ENCODE measurements at places on chromosomes 5 and 9.

GRCh38 chr5:56190497-56190896, 42.6 kb downstream of the ANKRD55 start:
- no peaks in the 10 kb centered on the region for H3K27me3 ChIP-seq
- no peaks in the 10 kb centered on the region for H3K36me3 ChIP-seq
- peaks cover 2% of the 10 kb centered on the region for H3K4me1 ChIP-seq
- H3K27ac ChIP-seq: no peak overlapping the region
- H3K4me3 ChIP-seq: no peak overlapping the region

GRCh38 chr9:131744171-131744719, 4.4 kb upstream of the RAPGEF1 start:
- DNase-seq: no peak
- no peak overlapping the region for H3K27ac ChIP-seq
- no peak overlapping the region for H3K4me3 ChIP-seq
- H3K27me3 ChIP-seq: no peaks in the 10 kb centered on the region

DNA sequence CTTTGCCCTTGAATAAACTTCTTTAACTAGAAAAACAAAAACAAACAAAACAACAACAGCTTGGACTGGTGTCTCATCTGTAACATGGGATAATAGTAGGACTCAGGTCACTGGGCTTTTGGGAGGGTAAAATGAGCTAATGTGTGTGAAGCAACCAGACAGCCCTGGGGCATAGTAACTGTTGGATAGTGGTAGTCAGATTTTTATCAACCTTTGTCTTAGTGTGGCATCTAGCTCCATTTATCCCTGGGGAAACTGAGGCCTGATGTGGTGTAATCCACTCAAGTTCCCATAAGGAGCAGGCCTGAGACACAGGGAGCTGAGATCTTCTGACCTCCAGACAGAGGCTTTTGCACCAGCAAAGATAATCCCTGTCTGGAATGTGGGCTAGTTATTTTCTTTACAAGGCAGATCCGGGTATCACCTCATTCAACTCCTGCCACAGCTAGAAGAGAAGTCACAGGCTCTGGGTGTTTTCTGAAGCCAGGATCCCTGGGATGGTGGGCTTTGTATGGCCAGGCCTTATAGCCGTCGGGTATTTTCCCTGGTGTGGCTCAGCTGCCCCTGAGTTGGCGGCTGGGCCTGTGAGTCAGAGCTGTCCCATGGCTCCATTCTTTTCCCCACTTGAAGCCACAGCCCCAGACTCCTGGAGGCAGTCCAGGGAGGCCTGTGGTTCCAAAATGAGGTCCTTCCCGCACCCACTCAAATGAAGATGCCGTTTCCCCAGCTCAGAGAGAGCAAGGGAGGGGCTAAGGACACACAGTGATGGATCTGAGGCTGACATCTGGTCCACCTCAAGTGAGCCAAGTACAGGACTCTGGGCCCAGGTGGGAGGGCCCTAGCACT, 26.1 kb upstream of the CSF1R start:
- peak overlapping the region; percentile 80 for H3K27ac ChIP-seq
- H3K4me1 ChIP-seq: peaks cover 14% of the 10 kb centered on the region
- no peaks in the 10 kb centered on the region for H3K36me3 ChIP-seq
- peak; percentile 48 for DNase-seq
- H3K27me3 ChIP-seq: peaks cover 11% of the 10 kb centered on the region

- DNase-seq: peak; percentile 18
- H3K27ac ChIP-seq: no peak overlapping the region
- no peaks in the 10 kb centered on the region for H3K36me3 ChIP-seq
Observed at GRCh38 chr9:105116052-105116868, 128.2 kb upstream of the SLC44A1 start.

DNA sequence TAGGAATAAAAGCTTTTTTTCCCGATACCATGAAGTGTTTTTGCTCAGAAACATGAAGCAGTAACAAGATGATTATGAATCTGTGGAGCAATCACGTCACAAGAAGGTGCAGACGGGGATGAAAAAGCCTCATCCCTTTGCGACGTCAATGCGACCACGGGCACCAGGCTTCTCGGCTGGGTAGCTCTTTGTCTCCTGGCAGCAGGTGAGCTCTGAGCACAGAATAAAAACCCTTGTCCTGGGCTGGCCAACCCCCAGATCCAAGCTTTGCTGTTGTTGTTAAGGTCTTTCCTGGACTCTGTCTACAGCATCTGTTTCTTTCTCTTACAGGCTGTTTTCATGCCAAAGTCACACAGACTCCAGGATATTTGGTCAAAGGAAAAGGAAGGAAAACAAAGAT, 113.8 kb downstream of the ANKRD18B start:
- no peak overlapping the region for H3K27ac ChIP-seq
- peaks cover 7% of the 10 kb centered on the region for H3K4me1 ChIP-seq
- H3K27me3 ChIP-seq: no peaks in the 10 kb centered on the region

DNA sequence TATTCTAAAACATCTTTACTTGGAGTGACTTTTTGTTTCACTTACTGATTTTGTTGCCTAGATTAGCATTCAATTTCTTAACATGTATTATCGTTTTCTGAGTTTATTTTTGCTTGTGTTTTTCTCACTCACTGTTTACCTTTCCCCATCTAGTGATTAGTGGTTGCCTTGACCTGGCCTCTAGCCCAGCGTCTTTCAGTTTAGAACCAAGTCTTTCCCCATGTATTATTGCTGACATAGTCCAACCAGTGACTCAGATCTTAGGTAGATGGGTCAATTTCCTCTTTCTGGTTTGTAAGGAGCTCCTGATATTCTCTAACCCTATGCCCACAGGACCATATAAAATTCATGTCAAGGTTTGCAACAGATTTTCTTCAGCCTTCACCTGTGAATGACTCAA, 135.5 kb downstream of the PRR16 start:
- DNase-seq: no peak
- no peak overlapping the region for H3K4me3 ChIP-seq
- H3K4me1 ChIP-seq: no peaks in the 10 kb centered on the region
- no peaks in the 10 kb centered on the region for H3K36me3 ChIP-seq

DNA sequence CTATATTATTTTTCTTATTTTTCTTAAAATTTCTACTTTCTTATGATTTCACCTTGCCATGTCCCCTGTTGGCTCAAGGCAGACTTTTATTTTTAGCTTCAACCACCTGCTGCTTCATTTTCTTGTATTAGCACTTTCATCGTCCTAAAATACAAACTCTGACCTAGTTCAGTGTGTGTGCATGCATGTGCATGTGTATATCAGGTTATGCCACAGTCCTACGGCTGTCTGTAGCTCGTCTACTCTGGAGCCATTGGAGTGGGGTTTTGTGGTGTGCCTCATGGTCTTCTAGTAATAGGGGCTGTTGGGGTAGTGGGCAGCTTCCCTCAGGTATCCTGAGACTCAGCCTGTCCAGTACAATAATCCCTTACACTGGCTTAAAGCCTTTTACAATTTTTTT, 13.4 kb upstream of the SPINK1 start:
- H3K4me1 ChIP-seq: no peaks in the 10 kb centered on the region
- no peak overlapping the region for H3K4me3 ChIP-seq
- DNase-seq: no peak
- no peak overlapping the region for H3K27ac ChIP-seq
- no peaks in the 10 kb centered on the region for H3K36me3 ChIP-seq
- H3K27me3 ChIP-seq: no peaks in the 10 kb centered on the region

DNA sequence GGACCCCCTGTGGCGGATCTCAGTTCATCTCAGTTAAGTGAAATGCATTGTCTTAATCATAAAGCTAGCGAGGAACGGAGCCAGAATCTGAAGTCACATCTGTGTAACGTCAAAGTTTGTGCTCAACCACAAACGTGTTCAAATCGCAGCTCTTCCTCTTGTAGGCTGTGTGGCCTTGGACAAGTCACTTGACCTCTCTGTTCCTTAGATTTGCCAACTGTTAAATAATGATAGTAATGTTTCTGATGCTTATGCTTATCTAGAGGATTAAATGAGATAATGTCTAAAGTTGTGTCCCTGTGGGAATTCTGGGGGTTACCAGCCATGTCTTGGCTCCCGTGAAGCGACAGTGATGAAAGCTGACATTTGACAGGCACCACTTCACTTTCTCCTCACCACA, 69.2 kb upstream of the NEURL1B start:
- no peak overlapping the region for H3K4me3 ChIP-seq
- H3K36me3 ChIP-seq: no peaks in the 10 kb centered on the region
- H3K4me1 ChIP-seq: peaks cover 34% of the 10 kb centered on the region
- DNase-seq: no peak
- H3K27ac ChIP-seq: no peak overlapping the region

DNA sequence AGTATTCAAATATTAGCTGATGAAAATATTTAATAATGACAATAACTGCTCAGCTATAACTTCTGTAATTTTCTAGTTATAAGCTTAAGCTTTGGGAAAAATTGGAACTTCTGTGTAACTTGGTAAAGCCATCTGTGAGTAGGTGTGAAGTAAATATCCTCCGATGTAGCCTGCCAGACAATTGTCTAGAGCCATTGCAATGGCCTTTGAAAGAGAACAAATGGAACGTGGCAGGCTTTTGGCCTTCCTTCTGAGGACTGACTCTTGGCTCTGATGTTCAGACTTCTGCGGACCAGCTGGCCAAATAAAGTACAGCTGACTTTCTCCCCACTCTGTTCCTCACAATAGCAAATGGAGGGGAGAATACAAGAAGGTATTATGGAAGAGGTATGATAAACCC, 203.4 kb upstream of the NMUR2 start:
- no peaks in the 10 kb centered on the region for H3K27me3 ChIP-seq
- peaks cover 5% of the 10 kb centered on the region for H3K4me1 ChIP-seq
- DNase-seq: no peak
- no peak overlapping the region for H3K4me3 ChIP-seq
- no peak overlapping the region for H3K27ac ChIP-seq

DNA sequence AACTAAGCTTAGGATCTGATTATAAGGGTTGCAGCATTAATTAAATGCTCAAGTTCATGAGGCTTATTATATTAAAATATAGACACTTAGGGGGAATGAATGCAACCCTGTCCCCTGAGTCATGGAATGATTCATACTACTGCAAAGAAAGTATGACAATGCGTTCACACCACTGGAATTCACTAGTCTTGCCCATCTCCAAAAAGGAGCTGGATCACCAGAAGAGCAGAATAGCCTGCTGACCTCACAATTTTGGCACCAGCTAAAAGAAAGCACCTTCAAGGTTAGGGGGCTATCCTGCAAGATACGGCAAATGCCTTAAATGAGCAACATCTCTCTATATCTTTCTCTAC, 32.0 kb upstream of the TMED7 start:
- no peak overlapping the region for H3K27ac ChIP-seq

DNA sequence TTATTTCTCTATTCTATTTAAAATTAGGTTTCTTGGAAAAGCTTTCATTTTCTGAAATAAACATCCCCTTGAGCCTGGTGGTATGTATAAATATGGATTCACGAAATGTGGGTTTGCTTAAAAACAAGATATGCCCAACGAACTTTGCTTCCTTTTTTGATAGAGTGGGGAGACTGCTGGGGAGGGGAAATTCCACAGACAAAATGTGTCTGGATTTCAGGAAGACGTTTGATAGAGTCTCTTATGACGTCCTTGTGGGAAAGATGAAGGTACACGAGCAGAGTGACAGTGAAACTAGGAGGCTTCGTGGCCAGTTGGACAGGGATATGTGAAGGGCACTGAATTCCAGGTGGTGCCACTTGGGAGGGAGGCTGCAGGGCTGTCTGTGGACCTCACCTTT, 84.5 kb upstream of the RPS23 start:
- H3K36me3 ChIP-seq: no peaks in the 10 kb centered on the region
- no peak overlapping the region for H3K27ac ChIP-seq
- H3K4me1 ChIP-seq: peaks cover 15% of the 10 kb centered on the region
- H3K27me3 ChIP-seq: no peaks in the 10 kb centered on the region
- no peak for DNase-seq

DNA sequence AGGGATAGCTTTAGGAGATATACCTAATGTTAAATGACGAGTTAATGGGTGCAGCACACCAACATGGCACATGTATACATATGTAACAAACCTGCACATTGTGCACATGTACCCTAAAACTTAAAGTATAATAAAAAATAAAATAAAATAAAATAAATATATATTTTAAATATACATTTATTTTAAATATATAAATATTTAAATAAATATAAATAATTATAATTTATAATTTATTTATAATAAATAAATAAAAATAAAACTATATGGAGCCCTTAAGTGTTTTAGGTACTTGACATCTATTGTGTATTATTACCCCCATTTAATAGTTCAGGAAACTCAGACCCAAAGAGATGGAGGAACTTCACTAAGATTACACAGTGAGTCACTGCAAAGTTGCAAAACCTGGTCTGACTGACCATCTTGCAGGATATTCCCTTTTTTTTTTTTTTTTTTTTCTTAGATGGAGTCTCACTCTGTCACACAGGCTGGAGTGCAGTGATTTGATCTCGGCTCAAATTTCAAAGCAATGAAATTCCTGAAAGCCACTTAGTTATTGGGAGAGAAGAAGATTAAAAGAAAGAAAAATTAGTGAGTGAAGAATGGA, 5.8 kb upstream of the C5orf52 start:
- no peaks in the 10 kb centered on the region for H3K36me3 ChIP-seq
- DNase-seq: no peak
- no peak overlapping the region for H3K27ac ChIP-seq
- H3K4me3 ChIP-seq: no peak overlapping the region

DNA sequence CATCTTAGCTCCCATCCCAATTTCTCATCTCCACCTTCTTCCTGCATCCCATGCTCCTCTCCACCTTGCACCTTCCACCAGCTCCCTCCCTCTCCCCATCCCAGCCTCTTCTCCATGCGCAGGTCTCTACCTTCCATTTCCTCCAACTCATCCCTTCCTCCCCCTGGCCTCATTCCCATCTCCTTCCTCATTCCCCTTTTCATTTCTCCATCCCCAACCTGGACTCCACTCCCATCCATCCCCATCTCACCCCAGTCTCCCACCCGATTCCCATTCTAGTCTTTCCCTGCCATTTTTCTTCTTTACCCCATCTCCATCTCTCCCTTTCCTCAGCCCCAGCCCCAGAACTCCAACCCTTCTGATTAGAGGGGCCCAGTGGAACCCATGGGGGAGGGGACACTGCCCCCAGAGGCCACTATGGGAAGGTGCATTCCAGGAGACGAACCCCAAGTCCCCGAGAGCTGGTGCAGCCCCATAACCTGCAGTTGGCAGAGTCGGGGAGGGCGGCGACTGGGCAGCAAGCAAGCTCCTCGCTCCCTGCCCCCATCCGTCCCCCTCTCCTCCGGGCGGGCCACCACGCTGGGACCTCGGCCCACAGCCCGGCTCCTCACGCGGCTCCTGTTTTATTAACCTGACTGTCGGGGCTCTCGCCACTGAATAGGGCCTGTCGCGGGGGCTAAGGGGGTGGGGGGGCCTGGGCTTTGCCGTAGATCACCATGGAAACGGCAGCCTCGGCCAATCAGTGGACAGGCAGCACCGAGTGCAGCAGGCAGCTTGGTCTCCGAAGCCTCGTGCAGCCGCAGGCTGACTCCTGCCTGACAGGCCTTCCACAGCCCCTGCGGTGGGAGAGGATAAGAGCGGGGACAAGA, 66.7 kb downstream of the PCDH1 start:
- H3K27me3 ChIP-seq: no peaks in the 10 kb centered on the region
- DNase-seq: peak; percentile 69
- peak overlapping the region; percentile 48 for H3K4me3 ChIP-seq
- peak overlapping the region; percentile 32 for H3K27ac ChIP-seq
- no peaks in the 10 kb centered on the region for H3K36me3 ChIP-seq
- peaks cover 46% of the 10 kb centered on the region for H3K4me1 ChIP-seq
